ENCODE measurements at places on chromosomes 11 and 22.

- DNase-seq: no peak
These were observed 23.3 kb downstream of the MS4A2 start for GRCh38 chr11:60111793-60112192.

DNA sequence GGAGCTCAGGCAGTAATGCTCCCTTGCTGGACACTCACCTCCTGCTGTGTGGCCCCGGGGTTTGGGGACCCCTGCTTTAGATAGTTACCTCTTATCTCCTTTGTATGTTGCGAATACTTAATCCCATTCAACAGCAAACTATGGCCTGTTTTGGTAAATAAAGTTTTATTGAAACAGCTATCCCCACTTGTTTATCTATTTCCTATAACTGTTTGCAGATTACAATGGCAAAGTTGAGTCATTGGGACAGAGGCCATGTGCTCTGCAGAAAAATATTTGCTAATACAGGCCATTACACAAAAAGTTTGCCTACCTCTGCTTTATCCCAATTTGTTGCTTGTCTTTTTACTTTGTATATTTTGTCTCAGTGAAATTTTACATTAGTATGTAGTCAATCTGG lies 68.4 kb downstream of the CACNA1I start:
- DNase-seq: no peak

DNA sequence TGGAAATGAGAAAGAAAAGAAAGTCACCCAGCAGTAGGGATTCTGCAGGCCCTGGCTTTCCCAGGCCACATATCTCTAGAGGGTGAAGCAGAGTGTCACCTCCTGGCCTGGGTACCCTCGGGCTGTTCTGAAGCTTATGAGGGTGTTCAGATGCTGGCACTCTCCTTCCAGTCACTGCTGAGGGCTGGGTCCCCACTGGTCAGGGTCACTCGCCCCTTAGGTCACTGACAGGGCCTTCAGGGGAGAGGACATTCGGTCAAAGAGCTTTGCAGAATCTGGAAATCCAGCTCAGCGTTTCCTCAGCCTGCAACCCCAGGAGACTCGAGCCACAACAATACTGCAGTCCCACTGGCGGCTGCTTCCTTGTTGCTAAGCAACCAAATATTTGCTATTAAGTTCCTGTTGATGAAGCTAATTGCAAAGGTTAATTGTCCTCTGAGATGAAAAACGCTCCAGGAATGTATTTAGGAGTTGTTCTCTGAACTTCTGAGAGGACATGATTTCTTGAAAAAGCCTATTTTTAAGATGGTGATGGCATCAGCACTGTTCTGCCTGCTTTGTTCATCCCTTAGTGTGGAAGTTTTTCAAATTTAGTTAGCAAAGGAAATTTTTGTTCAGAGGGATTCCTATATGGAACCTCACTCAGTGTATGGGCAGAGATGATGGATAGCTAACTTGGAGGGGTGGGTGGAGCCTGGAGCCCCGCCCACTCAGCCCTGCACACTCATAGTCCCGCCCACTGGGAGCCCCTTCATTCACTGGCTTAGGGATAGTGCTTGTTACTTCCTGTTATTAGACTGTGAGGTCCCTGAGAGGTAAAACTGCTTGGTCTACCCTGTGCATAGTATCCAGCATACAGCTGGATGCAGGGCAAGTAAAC lies 109.2 kb downstream of the CSNK2A3 start:
- DNase-seq: no peak

GRCh38 chr11:2574553-2575535 lies 125.0 kb downstream of the KCNQ1OT1 start:
- DNase-seq: no peak

DNA sequence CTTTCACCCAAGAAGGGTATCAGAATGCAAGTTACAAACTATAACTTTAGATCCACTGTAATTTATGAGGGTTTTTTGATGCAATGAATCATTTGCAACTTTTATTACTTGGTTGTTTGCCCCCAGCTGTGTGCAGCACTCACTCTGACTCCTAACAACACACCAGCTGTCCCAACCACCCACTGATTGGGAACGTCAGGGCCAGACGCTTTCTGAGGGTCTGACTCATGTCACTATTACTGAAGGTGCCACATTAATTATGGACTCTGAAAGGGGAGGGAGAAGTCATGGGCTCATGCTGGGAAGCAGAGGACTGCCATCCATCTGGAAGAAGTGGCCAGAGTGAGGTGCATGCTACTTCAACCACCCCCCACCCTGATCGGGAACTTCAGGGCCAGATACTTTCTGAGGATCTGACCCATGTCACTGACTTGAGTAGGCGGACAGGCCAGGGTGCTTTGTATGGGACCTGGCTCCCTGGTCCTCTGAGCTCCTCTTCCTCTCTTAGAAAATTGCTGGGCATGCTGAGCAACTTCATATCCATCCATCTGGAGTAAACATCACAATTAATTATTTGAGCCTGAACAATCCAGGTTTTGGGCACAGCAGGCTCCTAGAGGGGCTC lies 44.9 kb upstream of the DRD2 start:
- DNase-seq: no peak

- DNase-seq: no peak
These were observed 389.2 kb downstream of the JRKL start for GRCh38 chr11:96779030-96779429.

GRCh38 chr11:115497303-115497702 lies 6.9 kb downstream of the CADM1 start:
- DNase-seq: no peak

GRCh38 chr22:44360668-44361381 lies 48.1 kb upstream of the SHISAL1 start:
- no peak for DNase-seq

GRCh38 chr11:17730137-17730536 lies 4.4 kb upstream of the KCNC1 start:
- no peak for DNase-seq

DNA sequence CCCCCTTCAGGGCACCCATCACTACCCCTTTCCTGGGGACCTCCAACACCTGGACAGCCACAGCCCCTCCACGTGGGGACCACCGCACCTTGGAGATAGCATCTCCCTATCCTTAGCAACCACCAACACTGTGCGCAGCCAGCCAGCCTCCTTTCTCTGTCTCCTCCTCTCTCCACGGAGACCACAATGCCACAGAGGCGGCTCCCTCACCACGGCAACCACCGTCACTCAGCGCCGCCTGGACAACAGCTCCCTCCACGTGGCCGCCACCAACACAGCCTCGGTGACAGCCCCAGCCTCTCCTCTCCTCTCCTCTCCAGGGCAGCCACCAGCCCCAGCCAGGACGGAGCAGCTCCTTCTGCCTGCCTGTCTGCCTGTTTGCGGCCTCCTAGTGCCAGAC lies 10.5 kb downstream of the ELFN2 start:
- no peak for DNase-seq

DNA sequence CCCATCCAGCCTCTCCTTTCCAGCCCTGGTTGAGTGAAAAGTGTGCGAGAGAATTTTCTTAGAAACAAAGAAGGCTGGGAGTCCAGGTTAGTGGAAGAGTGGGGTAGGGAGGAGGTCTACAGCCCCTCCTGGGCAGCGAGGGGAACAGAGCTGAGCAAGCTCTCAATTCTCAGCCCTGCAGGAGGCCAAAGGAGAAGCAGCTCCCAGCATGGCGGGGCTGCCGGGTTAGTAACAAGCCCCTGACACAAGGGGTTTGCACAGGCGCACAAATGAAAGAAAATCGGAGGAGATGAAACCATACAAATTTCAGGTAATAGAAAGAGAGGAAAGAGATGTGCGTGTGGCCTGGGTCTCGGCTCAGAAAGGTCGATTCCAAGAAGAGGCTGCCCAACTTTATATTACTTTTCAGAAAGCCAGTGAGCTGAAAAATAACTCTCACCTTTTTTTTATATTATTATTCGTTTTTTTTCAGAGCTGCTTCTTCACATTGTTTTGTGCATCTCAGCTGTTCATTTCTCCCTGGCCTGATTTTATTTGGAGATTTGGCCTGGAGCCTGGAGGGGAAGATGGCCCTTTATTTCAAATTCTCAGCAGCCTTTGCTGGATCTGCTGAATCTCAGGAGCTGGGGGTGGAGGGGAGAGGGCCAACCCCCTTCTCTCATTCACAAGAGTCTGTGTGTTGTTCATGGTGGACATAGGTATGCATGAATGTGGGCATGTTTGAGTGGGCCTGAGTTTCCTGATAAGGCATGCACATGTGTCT lies 583.2 kb downstream of the BUD13 start:
- DNase-seq: no peak

DNA sequence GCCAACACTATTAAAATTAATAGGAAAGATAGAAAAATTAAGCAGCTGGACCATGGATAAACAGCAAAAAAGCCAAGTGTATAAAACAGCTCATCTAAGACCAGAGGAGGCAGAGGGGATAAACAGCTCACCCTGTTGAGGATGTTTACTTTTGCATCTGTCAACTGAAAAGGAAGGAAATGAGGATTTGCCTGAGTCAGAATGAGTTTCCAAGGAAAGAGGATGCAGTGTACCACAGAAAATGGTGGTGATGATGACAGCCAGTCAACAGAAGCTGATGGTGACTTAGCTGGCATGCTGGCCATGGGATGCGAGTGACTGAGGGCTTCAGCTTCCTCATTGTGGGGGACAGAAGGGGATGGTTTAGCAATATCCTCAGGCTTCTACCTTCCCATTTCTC lies 183.5 kb downstream of the KIRREL3 start:
- no peak for DNase-seq

DNA sequence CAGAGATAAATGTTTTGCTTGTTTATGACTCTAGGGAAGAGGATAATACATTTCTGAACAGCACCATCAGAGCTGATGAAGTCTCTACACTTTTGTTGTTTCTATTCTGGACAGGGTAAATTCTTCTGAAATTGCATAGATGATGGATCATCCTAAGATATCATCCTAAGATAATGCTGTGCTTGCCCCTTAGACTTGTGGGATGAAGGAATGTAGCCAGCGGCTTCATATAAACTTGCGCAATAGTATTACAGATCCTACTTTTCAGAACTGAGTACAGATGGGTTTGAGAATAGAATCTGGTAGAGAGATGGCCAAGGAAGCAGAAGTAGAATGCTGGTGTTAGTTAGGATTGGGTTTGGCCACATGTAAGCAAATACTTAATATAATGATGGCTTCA lies 61.0 kb downstream of the NCAM1 start:
- DNase-seq: no peak

- peak; percentile 37 for DNase-seq
These were observed 632 bp downstream of the AP5B1 start for GRCh38 chr11:65779919-65780769.

GRCh38 chr11:44427432-44427831 lies 117.5 kb upstream of the ALX4 start:
- DNase-seq: no peak

Data from stimulated activated CD4-positive, alpha-beta T cell treated with anti-CD3 and anti-CD28 coated beads, Interleukin-1b, Interleukin-23, amount 100 ng/mL, for 1 hour (primary cell).